ENCODE measurements at places on chromosomes 11 and 22. TPM values are rescaled to one million over a fixed set of nuclear protein-coding genes. Genes with fewer than 3 reads are reported as not detected.

DNA sequence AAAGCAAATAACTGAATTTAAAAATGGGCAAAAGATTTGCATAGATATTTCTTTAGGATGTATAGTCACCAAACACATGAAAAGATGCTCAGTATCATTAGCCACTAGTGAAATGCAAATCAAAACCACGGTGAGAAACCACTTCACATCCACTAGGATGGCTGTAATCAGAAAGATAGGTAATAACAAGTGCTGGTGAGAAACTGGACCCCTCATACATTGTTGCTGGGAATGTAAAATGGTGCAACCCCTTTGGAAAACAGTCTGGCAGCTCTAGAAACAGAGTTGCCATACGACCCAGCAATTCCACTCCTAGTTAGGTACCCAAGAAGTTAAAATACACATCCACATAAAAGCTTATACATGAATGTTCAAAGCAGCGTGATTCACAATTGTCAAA, 16.3 kb downstream of the RPUSD4 start:
- H3K4me1 ChIP-seq = no peaks in the 10 kb centered on the region
- H3K4me3 ChIP-seq = no peak overlapping the region
- no peaks in the 10 kb centered on the region for H3K27me3 ChIP-seq
- peaks cover 45% of the 10 kb centered on the region for H3K36me3 ChIP-seq
- no peak overlapping the region for H3K27ac ChIP-seq

GRCh38 chr22:39684702-39685281, 114.2 kb downstream of the CACNA1I start:
- H3K27me3 ChIP-seq = no peaks in the 10 kb centered on the region
- H3K4me1 ChIP-seq = peaks cover 2% of the 10 kb centered on the region
- no peak overlapping the region for H3K27ac ChIP-seq
- no peak overlapping the region for H3K4me3 ChIP-seq
- no peaks in the 10 kb centered on the region for H3K36me3 ChIP-seq

GRCh38 chr22:44025171-44026065, 1.3 kb downstream of the PARVB start:
- peaks cover 27% of the 10 kb centered on the region for H3K4me1 ChIP-seq
- peak overlapping the region; percentile 2 for H3K27ac ChIP-seq
- H3K36me3 ChIP-seq = no peaks in the 10 kb centered on the region
- H3K27me3 ChIP-seq = peaks cover 20% of the 10 kb centered on the region
- no peak for DNase-seq

- H3K27ac ChIP-seq = no peak overlapping the region
- peak; percentile 69 for DNase-seq
- H3K27me3 ChIP-seq = no peaks in the 10 kb centered on the region
- H3K4me1 ChIP-seq = peaks cover 4% of the 10 kb centered on the region
- H3K36me3 ChIP-seq = no peaks in the 10 kb centered on the region
- H3K4me3 ChIP-seq = no peak overlapping the region
These were observed 106.8 kb downstream of the RBFOX2 start for GRCh38 chr22:35921777-35922176.

GRCh38 chr11:117993988-117994745, 8.0 kb downstream of the IL10RA start:
- no peaks in the 10 kb centered on the region for H3K27me3 ChIP-seq
- no peak overlapping the region for H3K27ac ChIP-seq
- no peak overlapping the region for H3K4me3 ChIP-seq
- H3K4me1 ChIP-seq = peaks cover 63% of the 10 kb centered on the region

DNA sequence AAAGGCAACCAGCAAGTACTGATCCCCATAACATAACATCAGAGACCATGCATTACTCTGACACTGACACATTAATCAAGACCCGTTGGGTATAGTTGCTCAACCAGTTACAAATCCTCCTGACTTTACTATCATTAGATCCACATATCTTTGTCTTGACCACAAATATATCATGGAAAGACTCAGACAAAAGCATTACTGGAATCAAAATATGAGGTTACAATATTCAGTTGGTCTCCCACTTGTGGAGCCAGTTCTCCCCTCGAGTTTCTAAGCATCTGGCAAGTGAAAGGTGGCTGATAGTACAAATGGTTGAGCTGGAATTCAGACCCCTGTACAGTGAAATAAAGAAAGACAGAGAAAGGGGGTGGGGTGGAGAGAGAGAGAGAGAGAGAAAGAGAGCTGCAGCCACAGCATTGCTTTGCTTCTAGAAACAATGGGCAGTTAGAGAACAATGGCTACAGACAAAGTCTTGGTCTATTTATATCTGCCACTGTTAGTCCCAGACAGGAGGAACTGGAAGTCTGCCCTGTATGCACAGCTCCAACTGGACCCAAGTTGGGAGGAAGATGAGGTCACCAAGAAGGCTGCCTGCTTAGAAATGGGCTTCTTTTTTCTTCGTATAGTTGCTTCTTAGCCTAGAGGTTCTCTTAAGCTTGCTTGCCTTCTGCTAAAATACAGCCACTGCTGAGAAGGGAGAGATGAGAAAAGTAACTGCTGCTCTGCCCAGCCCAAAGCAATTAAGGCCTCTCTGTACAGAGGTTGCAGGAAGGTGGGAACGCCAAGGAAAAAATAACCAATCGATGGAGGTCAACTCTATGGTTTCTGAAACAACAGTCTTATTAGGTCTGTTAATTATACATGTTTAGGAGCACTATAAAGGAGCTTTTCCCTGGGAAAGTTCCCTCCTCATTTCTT, 85.5 kb downstream of the ETS1 start:
- peak overlapping the region; percentile 78 for H3K4me3 ChIP-seq
- H3K27ac ChIP-seq = peak overlapping the region; percentile 97
- peak; percentile 8 for DNase-seq

DNA sequence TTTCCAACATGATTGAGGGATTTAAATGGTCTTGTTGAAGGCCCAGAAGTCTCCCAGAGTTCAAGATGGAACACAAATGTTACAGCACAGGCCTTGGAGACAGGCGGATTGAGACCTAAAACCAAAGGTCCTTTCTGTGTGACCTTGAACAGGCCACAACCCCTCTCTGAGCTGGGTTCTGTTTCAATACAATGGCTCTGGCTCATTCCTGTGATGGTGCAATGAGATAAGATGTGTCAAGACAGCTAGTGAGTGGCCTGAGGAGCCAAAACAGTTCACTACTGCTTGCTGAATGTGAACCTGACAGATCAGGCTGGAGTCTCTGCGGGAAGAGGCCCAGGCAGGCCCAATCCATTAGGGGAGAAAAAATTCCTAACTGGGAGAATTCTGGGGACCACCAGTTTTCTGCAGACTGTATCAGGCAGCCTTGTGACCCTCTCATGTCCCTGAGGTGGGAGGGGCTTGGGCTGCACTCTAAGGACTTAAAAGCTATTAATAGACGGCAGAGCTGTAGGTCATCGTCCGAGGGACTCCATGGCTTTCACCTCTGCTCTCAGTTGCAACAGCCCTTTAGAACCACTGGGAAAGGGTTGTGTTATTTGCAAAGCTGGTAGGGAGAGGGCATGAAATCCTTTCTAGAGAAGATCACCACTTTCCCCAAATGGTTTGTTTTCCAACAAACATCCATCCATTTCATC, 126.1 kb upstream of the TEAD1 start:
- H3K4me1 ChIP-seq = no peaks in the 10 kb centered on the region
- no peak overlapping the region for H3K4me3 ChIP-seq
- H3K36me3 ChIP-seq = no peaks in the 10 kb centered on the region
- DNase-seq = no peak
- no peak overlapping the region for H3K27ac ChIP-seq

GRCh38 chr11:12156301-12157140, 46.1 kb downstream of the MICAL2 start:
- no peaks in the 10 kb centered on the region for H3K27me3 ChIP-seq
- H3K27ac ChIP-seq = peak overlapping the region; percentile 79
- H3K36me3 ChIP-seq = peaks cover 3% of the 10 kb centered on the region
- no peak overlapping the region for H3K4me3 ChIP-seq
- H3K4me1 ChIP-seq = peaks cover 42% of the 10 kb centered on the region

The MYRF gene
- 0.48 TPM for total RNA-seq

The MIOX gene
- not detected for total RNA-seq

Data from activated naive CD4-positive, alpha-beta T cell treated with anti-CD3 and anti-CD28 coated beads for 36 hours (primary cell).